ENCODE measurements at places on chromosomes 6 and 20. TPM values are rescaled to one million over a fixed set of nuclear protein-coding genes. Genes with fewer than 3 reads are reported as not detected.
A peak's percentile ranks its signal among the peaks of the same experiment; 100 is the strongest.

Gene MATN4
- total RNA-seq, result not detected

Gene HMGCLL1
- total RNA-seq, result 1.2 TPM

Gene CST4
- total RNA-seq, result not detected

Gene ARFGEF3
- 9.6 TPM for total RNA-seq

Gene OR2H2
- not detected for total RNA-seq

Gene SIGLEC1
- 2.4 TPM for total RNA-seq

Gene TRIM39
- 10.3 TPM for total RNA-seq

Gene NEDD9
- total RNA-seq, result 14.1 TPM

- DNase-seq, result no peak
These were observed 81.6 kb downstream of the DNAAF9 start for GRCh38 chr20:3325864-3326263.

DNA sequence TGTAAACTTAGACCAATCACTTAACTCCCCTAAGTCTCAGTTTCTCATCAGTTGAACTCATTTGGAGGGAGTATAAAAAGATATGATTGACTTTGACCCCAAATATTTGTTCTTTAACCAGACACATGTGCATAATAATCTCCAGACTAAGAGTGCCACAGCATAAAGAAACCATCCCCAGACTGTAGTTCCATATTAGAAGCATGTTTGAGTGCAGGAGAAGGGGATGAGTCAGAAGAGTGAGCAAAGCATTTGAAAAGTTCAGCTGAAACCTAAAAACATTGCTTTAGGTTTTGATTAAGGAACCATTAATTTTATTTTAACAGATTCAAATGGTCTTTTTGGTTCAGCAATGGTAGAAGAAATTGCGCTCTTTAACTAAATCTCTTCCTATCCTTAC, 654.8 kb downstream of the UTRN start:
- DNase-seq, result no peak

- no peak for DNase-seq
These were observed 117.8 kb downstream of the ZDHHC14 start for GRCh38 chr6:157498817-157499216.

DNA sequence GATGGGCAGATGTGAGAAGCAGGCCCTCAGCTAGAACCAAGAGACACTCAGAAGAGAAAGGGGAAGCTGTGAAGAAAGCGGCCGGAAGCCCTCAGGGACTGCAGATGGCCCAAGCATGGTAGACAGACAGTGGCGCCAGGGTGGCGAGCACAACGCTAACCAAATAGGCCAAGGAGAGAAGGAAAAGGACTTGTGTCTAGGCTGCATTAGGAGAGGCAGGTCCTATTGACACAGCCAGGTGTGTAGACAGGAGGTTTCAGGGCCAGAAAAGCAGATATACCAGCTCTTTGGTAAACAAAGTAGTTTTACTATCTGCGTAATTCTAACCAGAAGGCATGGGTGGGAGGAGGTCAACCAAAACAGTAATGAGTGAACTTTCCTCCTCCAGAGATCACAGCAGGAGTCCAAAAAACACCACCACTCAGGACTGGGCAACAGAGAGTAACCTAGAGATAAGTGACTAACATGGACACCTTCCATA, 15.8 kb upstream of the MAP7 start:
- peak; percentile 83 for DNase-seq

- no peak for DNase-seq
These were observed 161.4 kb downstream of the TBXT start for GRCh38 chr6:166005944-166006899.

GRCh38 chr6:158666628-158667359, 16.9 kb downstream of the SYTL3 start:
- no peak for DNase-seq

DNA sequence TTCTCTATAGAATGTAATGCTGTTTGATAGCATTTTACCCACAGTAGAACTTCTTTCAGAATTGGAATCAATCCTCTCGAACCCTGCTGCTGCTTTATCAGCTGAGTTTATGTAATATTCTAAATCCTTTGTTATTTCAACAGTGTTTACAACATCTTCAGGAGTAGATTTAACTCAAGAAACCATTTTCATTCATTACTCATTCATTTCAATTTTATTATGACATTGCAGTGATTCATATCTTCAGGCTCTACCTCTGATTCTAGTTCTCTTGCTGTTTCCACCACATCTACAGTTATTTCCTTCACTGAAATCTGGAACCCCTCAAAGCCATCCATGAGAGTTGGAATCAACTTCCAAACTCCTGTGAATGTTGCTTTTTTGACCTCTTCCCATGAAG, 93.7 kb downstream of the ZFAND3 start:
- no peak for DNase-seq

GRCh38 chr6:114167583-114168576, 174.9 kb downstream of the HS3ST5 start:
- no peak for DNase-seq

GRCh38 chr20:38604873-38605303, 3.3 kb downstream of the ARHGAP40 start:
- no peak for DNase-seq

GRCh38 chr6:88705601-88706000, 257.8 kb downstream of the RNGTT start:
- no peak for DNase-seq

DNA sequence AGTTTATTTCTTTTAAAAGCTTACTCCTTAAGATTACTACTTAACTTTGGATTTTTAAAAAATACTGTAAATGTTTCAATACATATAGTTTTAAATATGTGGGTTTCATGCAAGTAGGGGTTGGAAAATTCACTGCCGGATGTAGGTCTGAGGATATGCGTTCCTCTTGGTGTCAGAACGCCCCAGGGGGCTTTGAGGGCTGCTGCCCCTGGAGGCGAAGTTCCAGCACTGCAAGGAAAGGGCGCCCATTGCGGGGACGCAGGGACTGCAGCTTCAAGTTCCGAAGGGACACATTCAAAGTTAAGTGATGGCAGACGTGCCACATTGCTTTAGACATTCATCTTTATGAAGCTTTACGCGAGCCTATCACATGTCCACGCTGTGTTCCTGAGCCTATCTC, 152.9 kb downstream of the SOD2 start:
- DNase-seq, result no peak

- no peak for DNase-seq
These were observed 73.6 kb upstream of the ADTRP start for GRCh38 chr6:11852061-11852651.

DNA sequence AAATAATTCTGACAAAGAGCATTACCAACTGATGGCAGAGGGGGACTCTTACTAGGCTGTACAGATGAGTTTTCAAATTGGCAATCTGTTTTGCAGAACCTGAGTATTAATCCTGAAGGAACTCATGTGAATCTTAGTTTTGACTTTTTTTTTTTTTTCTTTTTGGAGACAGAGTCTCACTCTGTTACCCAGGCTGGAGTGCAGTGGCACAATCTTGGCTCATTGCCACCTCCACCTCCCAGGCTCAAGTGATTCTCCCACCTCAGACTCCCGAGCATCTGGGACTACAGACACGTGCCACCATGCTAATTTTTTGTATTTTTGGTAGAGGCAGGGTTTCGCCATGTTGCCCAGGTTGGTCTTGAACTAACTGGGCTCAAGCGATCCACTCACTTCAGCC, 49.3 kb downstream of the KCTD20 start:
- no peak for DNase-seq

DNA sequence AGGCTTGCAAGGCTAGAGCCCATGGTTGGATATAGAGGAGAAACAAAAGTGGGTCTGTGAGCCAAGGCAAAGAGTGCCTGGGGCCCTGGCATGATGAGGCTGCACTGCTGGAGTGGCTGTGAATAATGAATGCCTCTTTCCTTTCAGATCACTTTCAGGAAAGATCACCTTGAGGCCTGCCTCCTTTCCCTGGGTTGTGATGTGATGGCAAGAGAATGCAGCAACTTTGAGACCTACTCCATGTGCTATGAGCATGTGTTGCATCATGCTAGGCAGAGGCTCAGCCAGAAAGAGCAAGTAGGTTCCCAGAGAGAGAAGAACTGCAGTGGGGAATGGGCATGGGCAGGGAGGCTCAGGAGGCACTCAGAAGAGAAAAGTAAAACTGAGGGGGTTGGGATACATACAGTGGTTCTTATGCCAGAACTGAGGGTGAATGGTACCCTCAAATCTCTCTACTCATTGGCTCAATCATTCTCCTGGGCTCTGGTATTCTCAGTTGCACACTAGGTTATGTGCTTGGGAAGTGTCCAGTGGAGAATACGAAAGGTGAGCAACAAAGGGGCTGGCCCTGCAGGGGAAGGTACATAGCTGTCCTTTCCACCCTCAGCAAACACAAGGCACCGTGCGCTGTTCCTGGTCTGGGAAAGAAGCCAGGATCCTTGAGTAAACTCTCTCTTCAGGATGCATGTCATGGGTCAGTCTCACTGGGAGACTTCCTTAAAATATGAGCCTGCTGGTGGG, 45.9 kb downstream of the CD164 start:
- no peak for DNase-seq

- DNase-seq, result peak; percentile 17
These were observed 88.4 kb upstream of the TAB2 start for GRCh38 chr6:149229096-149229495.
